ENCODE measurements at places on chromosomes 3 and 15.

GRCh38 chr3:124174476-124174875 is 182.6 kb upstream of the ROPN1 start:
- no peak for DNase-seq

GRCh38 chr3:104040896-104041295 is 1325.8 kb upstream of the ALCAM start:
- DNase-seq, result no peak

DNA sequence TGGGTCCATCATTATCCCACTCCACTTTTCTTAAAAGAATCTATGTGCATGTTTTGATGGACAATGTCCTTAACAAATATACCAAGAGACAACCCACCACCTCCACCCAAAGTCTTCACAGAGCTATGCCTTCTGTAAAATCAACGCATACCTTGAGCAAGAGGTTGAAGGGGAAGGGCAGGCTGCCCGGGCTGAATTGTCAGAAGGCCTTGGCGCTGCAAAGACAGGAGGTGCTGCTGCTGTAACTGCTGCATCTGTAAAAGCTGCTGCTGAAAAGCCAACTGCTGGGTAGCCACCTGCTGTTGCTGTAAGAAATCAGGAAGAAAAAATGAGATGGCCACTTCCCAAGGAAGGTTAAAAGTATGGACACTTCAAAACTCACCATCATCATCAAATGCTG is 536.7 kb downstream of the FOXP1 start:
- DNase-seq, result no peak

DNA sequence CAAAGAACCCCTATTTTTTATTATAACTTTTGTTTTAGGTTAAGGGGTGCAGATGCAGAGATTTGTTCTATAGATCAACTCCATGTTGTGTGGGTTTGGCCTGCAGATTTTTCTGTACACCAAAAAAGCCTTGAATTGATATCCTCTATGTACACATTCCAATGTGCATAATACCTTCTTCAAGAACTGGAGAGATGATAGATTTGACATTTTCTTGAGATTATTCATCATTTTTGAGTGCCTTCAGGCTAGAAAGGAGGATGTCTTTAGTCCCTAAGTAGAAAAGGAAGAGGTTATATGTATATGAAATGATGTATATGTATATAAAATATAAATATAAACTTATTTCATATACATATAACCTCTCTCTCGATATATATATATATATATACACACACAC is 1190.0 kb upstream of the ALCAM start:
- no peak for DNase-seq

DNA sequence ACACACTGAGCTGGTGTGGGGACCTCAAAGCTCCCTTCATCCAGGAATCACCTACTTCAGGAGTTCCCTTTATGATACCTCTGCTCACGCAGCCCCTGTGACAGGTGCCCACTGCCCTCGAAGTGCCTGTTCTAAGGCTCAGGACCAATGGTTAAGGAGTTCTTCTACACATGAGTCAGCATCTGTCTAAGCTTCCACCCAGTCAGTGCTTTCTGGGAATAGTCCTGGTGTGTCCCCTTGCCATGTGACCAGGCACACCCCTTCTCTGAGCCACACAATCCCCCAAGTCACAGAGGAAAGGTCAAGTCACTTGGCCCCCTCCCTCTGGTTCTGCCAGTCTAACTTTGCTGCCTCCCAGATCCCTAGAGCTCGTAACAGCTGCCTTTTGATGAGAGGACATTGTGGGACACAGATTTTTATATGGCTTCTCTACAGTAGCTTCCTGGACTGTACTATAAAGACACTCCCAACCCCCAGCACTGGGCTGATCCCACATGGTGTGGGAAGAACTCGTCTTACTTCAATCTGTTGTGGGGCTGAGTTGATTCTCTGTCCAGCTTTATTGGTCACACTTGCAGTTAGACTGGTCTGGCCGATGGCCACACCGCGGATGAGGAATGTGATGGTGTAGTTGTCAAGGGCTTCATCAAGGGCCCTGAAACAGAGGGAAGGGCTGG is 78.8 kb downstream of the NUP210 start:
- no peak for DNase-seq

DNA sequence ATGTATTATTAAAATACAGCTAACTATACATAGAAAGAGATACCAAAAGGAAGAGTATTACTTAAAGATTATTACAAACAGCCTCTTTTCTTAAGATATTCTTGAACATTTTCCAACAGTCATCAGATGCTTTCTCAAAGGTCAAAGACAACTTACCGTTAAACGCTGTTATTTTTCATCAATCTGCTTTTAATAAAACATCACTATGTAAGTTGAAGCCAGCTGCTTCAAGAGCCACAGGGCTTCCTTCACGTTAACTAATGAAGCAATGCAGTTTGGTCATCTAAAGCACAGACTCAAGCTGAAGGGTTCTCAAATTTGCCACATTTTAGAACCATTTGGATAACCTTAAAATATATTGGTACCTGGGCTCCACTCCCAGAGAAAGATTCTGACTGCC is 578.8 kb downstream of the ROBO2 start:
- no peak for DNase-seq

GRCh38 chr15:40930430-40931299 is 1.5 kb downstream of the DLL4 start:
- no peak for DNase-seq

GRCh38 chr15:80507638-80508316 is 103.6 kb downstream of the ARNT2 start:
- DNase-seq, result no peak

DNA sequence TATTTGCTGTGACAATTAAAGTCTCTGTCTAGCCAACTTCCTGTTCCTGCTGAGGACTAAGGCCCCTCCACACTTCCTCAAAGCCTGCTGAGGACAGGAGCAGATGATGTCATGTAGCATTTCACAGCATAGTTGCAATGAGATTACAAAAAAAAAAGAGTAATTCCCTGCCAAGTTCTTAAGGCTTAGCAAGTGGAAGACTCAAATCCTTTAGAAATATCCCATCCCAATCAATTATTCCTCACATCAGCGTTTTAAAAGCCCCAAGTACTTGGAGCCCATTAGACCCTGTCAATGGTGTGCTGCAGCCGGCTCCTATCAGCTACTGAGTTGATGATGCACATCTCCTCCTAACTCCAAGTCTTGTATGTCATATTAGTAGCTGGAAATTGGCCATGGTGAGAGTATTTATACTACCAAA is 51.7 kb downstream of the TRANK1 start:
- DNase-seq, result peak; percentile 14

GRCh38 chr15:91253605-91254004 is 153.5 kb downstream of the SV2B start:
- no peak for DNase-seq

GRCh38 chr3:113040231-113040630 is 49.4 kb downstream of the GTPBP8 start:
- DNase-seq, result no peak

DNA sequence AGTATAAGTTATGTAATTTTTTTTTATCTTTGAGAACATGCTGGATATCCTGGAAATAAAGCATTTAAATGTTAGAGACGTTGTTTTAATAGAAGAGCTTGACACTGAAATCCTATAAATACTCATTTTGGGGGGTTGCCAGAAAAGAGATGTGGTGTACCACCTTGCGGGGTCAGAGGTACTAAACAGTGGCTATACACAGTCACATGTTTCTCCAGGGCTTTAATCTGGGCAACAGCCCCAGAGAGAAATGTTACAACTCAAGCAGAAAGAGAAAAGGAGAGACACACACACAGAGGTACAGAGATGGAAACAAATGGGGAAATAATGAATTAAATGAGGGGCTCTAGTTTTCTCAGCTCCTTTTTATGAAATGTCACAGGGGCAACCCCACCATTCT is 113.8 kb downstream of the SENP2 start:
- DNase-seq, result no peak

- no peak for DNase-seq
Measured at GRCh38 chr3:125057186-125057850, 1.5 kb upstream of the HEG1 start.

- peak; percentile 77 for DNase-seq
Measured at GRCh38 chr3:59575113-59576001, 525.5 kb upstream of the CFAP20DC start.

- no peak for DNase-seq
Measured at GRCh38 chr3:9279966-9280365, 30.5 kb upstream of the SRGAP3 start.

DNA sequence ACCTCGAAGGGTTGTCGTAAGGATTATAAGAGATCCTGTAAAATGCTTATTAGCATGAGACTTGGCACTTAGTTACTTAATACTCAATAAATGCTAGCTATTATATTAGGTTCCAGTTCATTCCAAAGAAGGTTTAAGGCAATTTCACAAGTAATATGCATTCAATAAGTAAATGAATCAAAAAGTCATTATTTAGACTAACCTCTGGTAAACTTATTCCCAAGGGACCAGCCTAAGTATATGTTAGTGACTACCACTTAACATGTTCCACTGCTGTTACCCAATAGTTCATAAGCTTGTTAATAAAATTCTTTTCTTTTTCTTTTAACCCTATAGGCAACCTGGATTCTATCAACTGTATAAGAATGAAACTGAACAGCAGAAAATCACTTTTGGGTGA is 5.1 kb downstream of the PDCD10 start:
- no peak for DNase-seq

GRCh38 chr15:46420990-46421389 is 786.2 kb downstream of the SQOR start:
- DNase-seq, result no peak

DNA sequence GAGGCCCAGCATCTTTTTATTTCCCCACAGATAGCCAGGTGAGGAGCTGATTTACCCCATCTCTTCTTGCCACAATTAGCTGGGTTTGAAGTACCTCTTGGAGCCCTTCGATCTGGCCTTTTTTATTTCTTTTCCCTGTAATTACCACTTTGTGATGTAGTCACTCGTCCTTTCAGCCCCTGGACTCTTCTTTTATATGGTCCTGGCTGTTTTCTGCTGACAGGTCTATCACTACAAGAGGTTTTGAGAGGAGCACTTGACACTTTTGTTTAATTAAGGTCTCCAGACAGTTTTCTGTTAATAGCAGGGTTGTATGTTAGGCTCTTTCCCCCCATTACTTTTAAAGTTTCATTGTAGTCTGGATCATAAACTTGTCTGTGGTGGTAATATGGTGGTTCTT is 11.8 kb downstream of the ATXN7 start:
- no peak for DNase-seq

GRCh38 chr3:45180051-45180450 is 33.9 kb upstream of the CDCP1 start:
- no peak for DNase-seq

GRCh38 chr3:179308001-179308400 is 14.8 kb upstream of the ZNF639 start:
- DNase-seq, result no peak

DNA sequence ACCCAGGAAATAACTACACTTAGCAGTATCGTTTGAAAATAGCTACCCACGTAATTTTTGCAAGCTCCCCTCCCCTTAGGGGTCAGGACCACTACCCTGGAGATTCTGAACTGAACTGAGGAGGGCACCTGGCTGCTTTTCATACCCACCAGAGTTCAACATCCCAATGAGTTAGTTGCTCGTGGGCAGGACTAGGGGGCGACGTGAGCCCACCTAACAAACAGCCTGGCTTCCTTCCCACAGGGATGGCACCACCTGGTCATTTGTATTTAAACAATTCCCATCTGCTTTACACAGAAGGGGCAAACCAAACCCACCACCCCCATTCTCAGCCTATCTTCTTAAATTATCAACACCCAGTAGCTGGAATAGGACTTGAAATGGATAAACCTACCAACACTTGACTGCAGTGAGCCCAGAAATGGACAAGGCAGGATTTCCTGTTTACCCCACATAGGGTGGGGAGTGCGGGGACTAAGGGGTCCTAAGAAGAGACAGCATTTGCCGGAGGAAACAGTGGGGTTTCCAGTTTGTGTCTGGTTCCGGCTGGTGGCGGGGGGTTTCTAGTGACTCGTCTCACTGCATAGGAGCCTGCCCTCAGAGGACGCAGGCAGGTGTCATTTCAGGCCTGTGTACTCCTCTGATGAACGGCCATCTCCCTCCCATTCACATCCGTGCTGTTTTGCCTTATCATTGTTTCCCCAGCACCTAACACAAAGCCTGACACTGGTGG is 11.6 kb upstream of the VGLL4 start:
- DNase-seq, result peak; percentile 26

DNA sequence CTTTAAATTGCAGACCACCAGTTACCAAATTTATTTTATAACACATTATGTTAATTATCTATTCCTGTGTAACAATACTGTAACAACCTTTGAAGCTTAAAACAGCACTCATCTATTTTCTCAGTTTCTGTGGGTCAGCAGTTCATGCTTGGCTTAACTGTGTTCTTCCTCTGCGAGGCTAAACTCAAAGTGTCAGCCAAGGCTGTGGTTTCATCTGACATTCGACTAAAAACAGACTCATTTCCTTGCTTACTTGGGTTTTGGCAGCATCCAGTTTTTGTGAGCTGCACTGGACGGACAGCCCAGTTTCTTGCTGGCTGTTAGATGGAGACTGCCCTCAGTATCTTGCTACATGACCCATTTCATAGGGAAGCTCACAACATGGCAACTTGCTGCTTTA is 247.3 kb upstream of the KCNH8 start:
- no peak for DNase-seq

GRCh38 chr3:189629803-189630455 is 1.3 kb upstream of the TP63 start:
- DNase-seq, result no peak

GRCh38 chr3:179729086-179729485 is 76.2 kb downstream of the USP13 start:
- DNase-seq, result no peak

- no peak for DNase-seq
Measured at GRCh38 chr15:57220205-57220604, 156.1 kb upstream of the CGNL1 start.

DNA sequence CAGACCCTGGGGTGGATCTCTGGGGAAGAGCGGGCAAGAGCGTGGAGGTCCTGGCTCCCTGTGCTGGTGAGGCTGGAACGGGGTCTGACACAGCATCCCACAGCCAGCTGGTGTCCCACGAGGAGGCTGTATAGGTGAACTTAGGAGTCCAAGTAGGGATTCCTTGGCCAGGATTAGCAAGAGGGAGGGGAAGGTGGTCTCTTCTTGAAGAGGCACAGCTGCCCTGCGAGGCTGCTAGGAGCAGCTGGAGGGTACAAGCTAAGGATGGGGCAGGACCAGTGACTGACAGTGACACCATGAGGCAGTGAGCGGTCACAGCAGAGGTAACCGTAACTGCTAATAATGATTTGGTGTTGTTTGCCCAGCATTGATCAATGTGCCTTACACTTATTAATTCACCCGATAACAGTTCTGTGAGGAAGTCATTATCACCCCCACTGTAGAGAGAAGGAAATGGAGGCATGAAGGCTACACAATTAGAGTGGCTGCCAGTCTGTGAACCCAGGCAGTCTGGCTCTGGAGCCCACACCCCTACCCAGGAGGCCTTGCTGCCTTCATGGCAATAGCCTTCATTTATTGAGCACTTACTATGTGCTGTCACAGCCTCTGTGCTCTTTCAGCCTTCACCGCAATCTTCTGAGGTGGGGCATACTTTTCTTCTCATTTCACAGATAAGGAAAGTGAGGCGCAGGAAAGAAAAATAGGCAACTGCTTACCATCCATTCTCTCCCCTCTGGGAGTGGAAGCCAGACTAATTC is 59.4 kb downstream of the TMEM44 start:
- DNase-seq, result no peak
